ENCODE measurements at places on chromosomes 4 and X.

DNA sequence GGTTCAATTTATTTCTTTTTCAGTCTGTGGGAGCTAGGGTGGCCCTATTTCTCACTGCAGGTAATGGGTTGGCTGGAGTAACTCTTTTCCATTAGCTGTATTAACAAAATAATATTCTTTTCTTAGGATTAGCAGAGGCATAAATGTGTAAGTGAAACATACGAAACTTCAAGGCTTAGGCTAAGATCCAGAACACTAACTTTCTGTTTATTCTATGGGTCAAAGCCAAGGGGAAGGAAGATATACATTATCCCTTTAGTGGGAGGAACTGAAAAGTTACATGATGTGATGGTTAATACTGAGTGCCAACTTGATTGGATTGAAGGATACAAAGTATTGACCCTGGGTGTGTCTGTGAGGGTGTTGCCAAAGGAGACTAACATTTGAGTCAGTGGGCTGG, 66.4 kb downstream of the DCAF8L2 start:
- no peak for DNase-seq

- no peak for DNase-seq
Measured at GRCh38 chrX:1720836-1721235, 106.0 kb downstream of the ASMT start.

DNA sequence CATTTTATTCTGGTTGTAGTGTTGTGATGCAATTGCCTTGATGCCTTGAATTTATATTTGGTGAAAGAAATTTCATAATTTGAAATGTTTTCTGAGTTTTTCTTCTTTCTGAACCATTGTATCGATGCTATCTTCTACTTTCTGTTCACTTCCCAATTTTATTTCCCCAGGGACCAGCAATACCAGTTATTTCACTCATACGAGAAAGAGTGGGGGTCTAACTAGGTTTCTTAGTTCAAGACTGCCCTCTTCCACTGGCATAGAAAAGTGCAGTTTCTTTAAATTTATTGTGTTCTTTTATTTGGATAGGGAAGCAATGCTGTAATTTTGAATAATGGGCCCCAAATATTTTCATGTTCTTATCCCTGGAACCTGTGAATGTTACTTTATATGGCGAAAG, 544.0 kb upstream of the ADGRL3 start:
- DNase-seq = peak; percentile 2

DNA sequence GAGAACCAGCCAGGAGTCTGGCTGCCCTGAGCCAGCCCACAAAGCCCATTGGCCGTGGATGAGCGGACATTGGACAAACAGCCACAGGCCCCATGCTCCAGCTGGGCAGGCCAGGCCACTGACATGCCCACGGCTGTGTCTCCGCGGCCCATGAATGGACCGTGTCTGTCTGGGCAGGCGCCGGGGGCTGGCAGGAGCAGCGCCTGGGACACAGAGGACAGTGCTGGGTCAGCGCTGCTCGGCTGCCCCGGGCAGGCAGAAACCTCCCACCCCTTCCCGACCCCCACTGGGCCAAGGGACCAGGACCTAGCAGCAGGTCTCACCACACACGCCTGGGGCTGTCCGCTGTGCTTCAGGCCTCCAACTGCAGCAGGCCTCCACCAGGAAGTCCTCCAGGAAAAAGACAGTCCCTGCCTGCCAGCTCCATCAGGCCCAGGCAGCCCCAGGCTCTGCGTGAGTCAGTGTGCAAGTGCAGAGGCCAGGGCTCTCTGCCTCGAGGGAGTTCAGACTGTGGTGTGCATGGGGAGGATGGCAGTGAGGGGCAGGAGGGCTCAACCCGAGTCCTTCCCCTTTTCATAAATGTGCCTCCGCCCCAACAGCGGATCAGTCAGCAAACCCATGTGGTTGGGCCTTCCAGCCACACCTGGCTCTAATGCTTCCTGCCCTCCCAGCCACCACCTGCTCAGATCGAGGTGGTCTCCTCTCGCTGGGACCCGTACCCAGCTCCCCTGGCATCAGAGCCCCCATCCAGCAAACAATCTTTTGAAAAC, 17.2 kb upstream of the FGFR3 start:
- DNase-seq = no peak

DNA sequence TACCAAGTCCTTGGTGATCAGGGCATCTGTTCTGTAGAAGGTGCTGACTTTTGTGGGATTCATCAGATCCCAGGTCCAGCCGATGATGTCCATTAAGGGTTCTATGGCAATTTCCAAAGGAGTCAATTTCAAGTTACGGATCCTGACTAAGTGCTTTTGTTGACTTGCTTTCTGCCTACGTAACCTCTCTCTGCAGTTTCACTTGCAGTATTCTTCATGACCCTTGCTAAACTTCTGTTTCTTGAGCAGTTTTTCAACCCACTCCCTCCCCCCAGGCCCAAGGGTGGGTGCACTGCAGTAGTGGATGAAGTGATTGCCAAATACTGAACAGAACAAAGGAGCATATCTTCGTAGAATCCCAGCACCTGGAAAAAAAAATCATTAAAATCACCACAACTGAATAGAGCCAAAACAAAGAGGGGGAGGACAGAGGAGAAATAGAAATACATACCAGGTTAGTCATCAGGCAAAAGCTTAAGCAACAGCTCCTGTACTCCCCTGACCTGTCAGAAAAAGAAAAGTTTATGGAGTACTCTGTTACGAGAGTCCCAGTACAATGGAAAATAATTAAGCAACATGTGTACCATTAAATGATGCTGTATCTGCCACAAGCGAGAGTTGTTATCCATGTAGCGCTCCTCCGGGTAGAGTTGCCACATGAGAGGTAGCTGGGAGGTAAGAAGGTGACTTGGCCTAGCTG, 5.8 kb downstream of the CMC4 start:
- DNase-seq = peak; percentile 62

DNA sequence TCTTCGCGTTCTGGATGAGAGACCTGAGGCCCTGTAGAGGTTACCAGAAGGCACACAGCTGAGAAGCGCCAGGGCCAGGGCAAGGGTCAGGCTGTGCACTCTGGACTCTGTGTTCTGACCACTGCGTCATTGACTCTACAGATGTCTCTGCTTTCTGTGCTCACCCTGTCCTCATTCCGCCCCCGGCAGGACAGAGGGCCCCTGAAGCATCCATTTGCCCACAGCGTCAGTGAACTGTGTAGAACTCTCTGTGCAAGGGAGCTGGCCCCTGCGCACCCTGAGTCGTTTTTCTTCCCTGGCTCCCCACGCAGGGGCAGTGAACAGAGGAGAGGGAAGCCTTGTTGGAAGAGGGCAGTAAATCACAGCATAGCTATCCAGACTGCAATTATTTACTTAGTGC, 6.1 kb upstream of the WAS start:
- no peak for DNase-seq
